ENCODE measurements at places on chromosomes 7 and 10.
A peak's percentile ranks its signal among the peaks of the same experiment; 100 is the strongest.

DNA sequence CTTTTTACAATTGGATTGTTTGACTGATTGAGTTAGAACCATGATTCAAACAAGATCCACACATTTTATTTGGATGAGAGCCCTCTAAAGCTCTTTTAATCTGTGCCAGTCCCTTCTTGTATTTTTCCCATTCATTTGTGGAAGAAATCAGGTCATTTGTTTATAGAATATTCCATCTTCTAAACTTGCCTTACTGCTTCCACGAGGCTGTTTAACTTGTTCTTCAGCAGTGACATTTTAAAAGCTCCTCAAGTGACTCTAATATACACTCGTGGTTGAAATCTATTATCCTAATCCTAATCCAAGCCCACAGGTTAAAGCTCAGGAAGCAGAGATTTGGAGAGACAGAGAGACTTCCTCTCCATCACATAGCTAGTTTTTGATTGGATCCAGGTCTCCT, 155.4 kb upstream of the SVIL start:
- no peak for DNase-seq

DNA sequence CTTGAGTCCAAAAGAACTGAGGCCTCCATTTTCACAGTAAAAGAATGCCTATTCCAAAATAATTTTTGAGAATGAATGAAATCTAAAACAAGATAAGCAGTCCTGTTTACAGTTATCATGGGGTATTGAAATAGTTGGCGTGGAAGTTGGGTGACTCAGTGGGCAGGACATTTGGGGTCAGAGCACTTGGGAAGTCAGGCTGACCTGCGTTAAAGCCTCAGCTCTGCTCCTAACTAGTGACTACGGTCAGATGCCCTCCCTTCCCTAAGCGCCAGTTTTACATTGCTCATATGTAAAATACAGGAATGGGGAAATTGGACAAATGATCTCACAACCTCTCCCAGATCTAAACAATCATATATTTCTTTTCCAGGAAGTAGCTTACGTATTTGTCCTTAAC, 2.3 kb upstream of the PAPSS2 start:
- no peak for DNase-seq

DNA sequence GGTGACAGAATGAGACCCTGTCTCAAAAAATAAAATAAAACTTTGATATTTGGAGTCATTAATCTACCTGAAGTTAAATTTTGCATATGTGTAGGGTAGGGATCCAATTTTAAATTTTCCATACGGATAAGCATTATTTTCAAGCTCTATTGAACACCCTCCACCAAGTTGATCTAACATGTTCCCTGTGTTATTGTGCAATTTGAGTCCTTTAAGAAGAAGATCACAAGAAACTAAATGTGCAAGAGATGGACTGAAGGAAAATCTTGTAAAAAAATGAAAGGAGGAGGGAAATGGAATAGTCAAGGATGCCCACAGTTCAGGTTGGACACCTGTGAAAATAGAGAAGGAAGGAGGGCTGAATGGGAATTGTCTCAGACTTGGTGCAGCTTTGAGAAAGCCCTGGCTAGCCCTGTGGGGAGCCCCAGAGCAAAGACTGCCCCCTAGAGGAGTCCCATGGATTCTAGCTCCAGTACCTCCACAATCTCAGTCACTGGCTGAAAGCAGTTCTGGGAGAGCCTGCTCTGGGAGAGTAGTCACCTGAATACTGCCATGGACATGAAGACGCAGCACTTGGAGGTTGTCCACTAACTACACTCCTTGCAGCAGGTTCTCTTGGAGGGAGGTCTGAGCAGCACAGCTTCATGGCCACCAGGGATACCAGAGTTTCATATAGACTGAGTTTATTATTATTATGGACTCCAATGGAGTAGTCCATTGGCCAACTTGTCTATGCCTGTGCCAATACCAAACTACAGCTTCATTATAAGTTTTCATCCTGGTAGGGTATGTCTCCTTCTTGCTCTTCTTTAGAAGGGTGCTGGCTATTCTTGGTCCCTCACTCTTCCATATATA, 5.7 kb upstream of the TIAL1 start:
- peak; percentile 64 for DNase-seq

GRCh38 chr7:47102331-47102841, 479.5 kb downstream of the TNS3 start:
- DNase-seq, result no peak

- no peak for DNase-seq
These were observed 7.9 kb downstream of the ZNF22 start for GRCh38 chr10:45008524-45009161.

DNA sequence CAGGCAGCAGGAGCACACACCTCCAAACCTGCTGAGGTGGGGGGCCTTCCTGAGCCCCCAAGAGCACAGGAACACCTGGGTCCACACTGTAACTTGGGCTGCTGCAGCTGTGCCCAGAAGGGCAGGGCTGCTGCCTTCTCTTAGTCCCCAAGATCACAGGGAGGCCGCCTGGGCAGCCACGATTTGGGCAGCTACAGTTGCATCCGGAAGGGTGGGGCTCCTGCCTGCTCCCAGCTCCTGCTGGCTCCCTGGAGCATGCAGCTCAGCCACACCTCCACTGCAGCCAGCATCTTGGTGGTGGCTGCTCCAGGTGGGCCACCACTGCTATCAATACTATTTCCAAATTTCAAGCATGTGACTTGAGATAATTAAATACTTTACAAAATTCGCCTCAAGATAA, 38.5 kb upstream of the AGMO start:
- DNase-seq, result peak; percentile 44

DNA sequence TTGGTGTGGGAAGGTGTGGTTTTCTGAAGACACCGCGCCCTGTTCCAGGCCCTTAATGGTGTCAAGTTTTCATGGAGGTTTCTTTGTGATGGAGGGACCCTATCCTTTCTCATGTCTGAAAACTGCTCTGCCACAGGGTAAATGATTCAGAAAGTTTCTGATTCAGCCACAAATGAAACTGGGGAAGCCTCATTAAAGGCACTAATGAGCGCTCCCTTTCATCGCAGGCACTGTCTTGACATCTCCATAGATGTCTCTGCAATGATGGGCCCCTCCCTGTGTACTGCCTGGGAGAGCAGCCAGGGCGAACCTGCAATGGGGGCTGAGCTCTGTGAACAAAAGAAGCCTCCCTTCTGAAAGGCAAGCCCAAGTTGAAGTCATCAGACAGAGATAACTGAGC, 355.3 kb downstream of the PRPF18 start:
- DNase-seq, result no peak

DNA sequence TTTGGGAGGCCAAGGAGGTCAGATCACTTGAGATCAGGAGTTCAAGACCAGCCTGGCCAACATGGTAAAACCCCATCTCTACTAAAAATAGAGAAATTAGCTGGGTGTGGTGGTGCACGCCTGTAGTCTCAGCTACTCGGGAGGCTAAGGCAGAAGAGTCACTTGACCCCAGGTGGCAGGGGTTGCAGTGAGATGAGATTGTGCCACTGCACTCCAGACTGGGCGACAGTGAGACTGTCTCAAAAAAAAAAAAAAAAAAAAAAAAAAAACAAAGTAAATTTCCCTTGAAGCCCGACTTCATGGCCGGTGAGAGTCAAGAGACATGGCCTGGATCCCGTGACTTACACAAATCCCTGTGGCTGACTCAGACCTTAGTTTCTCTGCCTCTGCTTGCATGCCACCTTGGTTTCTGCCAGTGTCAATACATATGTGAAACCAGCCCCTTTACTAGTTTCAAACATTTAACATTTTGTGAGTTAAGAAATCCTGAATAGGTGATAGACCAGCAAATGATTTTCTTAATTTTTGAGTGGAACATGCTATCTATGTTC, 62.8 kb downstream of the ZEB1 start:
- DNase-seq, result no peak

DNA sequence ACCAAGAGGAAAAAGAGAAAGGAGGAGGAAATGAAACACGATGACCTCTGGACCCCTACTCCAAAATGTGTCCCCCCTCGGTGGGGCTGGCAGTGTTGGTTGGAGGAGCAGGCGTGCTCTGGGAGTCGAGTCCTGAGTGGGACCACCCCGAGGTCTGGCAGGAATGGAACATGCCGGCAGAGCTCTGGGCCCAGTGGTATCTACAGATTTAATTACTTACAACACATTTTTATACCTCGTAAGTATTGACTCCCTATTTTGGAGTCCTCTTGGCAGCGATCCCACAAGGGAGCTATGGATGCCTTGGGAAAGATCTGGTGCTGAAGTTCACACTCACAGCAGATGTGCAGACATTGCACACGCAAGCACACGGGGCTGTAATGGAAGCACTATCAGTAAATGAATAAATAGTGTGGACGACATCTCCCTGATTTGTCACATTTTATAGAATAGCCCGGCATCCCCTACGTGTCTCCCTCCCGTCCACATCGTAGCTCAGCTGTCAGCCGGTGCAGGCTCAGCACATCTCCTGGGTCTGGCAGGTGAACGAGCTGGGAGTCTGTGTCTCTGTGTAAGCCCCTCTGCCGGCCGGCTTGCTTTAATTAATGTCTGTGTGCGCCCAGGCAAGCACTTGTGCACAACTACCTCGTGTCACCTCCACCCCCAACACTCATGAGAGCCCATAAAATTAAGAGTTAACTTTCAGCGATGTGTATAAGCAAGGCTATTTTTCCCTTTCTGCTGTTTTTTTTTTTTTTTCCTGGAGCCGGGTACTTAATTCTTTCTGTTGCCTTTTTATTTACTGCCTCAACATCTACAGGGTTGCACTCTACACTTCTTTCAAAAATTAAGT, 603.2 kb downstream of the LRMDA start:
- DNase-seq, result no peak

- DNase-seq, result no peak
These were observed 18.0 kb upstream of the LIPA start for GRCh38 chr10:89269433-89270152.

- no peak for DNase-seq
These were observed 10.2 kb downstream of the ATP6V0E2 start for GRCh38 chr7:149884016-149884415.

DNA sequence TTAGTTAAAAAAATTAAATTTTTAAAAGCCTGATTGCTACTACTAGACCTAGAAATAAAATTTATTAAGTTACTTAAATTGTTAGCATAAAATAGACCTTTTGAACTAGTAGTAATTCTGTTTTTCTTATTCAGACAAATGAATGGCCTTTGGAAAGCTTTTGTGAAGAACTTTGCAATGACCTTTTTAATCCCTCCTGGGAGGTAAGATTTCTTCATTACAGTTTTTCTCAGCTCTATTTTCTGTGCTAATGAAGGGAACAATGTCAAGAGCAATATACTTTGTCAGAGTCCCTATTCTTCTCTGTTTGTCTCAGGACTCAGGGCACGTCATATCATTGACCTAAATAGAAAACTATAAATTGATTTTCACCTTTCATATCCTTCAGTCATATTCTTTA, 33.5 kb downstream of the BTAF1 start:
- DNase-seq, result no peak

DNA sequence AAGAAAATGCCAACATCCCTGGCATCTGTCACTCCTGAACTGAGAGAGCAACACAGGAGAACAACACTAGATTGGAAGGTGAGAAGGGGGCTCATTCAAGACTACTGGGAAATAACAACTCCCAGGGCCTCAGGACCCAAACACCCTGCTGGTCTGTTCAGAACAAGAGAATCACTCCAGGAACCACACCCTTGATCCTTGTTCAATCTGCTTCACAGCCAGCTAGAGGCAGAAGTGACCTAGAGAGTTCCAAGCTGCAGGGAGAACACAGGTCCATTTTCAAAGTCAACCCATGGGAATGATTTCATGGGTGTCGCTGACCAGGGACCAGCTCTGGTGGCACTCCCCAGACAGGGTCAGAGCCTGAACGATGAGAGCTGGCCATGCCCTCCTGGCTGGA, 42.3 kb downstream of the LRRC20 start:
- DNase-seq, result no peak

DNA sequence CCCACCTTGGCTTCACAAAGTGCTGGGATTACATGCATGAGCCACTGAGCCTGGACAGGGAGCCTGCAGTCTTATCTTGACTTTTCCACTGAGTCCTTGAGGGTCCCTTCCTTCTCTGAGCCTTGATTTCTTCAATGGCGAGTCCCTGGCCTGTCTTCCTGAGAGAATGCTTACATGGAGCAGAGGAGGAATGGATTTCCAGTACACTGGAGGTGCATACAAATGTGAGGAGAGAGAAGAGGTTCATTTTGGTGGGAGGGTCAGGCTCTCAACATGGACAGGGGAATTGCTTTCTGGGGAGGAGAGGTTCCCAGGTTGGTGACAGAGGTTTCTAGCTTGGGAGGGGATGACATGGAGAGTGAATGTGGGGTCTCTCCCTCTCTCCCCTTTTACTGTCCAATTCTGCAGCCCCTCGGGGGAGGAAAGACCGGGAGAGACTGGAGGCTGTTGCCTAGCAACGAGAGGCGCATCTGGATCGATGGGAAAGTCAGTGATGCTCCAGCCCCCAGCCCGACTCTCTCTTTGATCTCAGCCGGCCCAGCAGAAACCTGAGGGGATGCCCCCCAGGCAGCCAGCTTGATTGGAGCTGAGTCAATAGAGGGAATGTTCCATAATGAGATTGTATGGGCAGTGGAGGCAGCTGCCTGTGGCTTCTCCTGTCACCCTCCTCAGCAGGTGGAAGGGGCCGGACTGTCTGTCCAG, 14.8 kb downstream of the SRRM3 start:
- DNase-seq, result no peak

DNA sequence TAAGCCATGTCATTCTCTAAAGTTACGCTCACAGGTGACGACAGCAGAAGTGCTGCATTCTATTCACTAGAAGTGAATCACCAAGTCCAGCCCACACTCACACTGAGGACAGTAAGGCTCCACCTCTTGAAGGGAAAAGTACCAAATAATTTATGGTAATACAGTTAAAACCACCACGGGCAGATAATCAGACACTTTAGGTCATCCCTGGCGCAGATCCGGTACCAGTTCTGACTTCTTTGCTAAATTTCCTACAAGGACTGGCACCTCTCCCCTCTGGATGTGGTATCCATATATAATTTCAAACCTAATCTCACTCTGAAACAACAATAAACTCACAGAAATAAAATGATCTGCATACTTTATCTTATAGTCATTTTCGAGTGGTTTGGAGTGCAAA, 954.7 kb upstream of the GHITM start:
- no peak for DNase-seq

DNA sequence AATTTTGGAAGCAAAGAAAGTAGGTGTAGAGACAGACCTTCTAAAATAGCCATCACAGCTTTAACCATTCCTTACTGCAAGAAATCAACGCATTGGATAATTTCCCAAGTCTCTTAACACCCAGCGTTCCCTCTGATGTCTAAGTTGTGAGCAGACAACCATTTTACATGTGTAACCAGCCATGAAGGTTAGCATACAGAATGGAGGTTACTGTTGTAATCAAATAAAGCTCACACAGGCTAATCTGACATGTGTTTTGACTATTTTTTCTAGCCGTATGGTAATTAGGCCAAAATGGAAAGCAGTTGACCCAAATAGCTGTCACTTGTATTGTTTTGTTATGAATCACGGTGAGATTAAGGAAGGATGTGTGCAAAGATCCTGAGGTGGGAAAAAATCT, 336.4 kb downstream of the RNLS start:
- no peak for DNase-seq

GRCh38 chr7:7151865-7152264, 30.5 kb upstream of the C1GALT1 start:
- DNase-seq, result no peak

- no peak for DNase-seq
These were observed 281.2 kb downstream of the SKAP2 start for GRCh38 chr7:26583094-26583648.

GRCh38 chr7:36287371-36288241, 102.1 kb upstream of the ANLN start:
- peak; percentile 49 for DNase-seq

- no peak for DNase-seq
These were observed 24.7 kb upstream of the AMZ1 start for GRCh38 chr7:2663121-2663886.

- no peak for DNase-seq
These were observed 9.9 kb upstream of the PPP1R9A start for GRCh38 chr7:94897541-94897940.

Data from H1 (cell line).